ENCODE measurements at places on chromosomes 1 and 21.

- no peak for DNase-seq
Measured at GRCh38 chr21:44344541-44345183, 5.5 kb upstream of the CFAP410 start.

DNA sequence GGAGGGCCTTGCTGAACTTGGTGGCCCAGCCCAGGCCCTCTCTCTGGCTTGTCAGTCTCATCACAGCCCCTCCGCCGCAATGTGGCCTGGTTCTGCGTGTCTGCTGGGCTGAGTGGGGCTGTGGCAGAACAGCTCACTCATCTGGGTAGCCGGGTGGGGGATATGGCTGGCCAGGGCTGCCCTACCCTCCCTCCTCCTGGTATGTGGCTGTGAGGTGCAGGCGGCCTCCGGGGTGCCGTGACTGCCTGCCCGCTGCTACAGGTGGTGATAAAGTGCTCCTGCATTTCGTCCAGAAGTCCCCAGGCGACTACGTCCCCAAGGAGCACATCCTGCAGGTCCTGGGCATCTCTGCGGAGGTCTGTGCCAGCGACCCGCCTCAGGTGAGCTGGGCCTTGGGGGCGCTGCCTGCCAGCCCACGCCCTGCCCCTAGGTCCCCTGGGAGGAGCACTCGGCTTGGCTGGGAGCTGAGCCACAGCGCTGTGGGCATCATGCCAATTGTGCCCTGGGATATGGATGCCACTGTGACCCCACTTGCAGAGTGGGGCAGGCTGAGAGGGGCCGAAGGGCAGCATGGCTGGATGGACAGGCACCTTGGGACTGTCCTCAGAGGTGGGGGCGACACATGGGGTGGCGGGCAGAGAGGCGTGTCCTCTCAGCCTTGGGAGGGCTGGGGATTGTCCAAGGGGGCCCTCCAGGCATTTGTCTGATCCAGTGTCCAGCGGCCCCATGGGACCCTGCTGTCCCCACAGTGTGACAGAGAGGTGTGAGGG lies 2.3 kb downstream of the PRXL2B start:
- DNase-seq, result no peak

- DNase-seq, result no peak
Measured at GRCh38 chr21:42073145-42074099, 2.3 kb downstream of the UMODL1 start.

DNA sequence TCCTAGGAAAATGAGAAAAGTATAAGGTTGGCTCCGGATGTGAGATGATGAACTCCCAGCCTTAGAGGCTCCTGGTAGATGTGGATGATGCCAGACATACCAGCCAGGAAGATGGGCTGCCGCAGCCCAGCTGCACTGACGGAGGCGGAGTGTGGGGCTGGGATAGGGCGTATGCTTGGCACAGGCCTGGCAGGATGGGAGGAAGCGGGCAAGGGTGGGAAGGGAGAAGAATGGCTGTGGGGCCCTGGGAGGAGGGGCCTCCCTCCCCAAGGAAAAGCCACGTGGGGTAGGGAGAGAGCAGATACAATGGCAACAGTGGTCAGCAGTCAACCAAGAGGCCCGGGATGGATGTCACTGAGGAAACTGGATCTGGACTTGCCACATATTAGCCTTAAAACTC lies 41.3 kb upstream of the KIF21B start:
- no peak for DNase-seq

- no peak for DNase-seq
Measured at GRCh38 chr1:53616511-53616910, 122.5 kb downstream of the GLIS1 start.

GRCh38 chr1:21663248-21663950 lies 5.8 kb downstream of the RAP1GAP start:
- DNase-seq, result no peak

DNA sequence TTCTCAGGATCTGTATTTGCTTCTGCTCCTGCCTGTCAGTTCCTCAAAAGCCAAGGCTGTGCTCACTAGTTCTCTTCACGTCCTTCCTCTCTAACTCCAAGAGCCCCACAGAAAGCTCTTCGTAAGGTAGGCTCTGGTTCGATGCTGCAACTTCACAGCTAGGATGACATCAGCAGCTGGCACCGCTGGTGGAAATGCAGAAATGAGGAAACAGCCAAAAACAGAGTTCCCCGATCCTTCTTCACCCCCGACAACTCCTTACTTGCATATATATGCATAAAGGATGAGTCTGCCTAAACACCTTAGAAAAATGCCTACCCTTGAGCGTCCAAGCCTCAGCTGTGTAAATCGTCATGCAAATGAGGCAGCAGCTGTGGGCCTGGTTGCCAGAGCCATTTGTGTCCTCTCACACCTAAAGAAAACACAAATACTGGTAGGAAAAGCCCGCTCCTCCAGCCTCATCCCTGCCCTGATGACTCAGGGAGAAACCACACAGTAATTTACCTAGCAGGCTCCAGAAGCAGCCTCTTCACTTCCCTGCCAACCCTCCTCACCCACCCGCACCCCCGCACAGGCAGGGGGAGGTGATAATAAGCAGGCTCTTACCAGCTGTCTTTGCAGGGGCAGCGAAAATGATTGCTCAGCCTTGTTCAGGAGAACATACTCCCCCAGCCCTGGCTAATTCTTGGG lies 28.2 kb downstream of the BATF3 start:
- DNase-seq, result peak; percentile 36

DNA sequence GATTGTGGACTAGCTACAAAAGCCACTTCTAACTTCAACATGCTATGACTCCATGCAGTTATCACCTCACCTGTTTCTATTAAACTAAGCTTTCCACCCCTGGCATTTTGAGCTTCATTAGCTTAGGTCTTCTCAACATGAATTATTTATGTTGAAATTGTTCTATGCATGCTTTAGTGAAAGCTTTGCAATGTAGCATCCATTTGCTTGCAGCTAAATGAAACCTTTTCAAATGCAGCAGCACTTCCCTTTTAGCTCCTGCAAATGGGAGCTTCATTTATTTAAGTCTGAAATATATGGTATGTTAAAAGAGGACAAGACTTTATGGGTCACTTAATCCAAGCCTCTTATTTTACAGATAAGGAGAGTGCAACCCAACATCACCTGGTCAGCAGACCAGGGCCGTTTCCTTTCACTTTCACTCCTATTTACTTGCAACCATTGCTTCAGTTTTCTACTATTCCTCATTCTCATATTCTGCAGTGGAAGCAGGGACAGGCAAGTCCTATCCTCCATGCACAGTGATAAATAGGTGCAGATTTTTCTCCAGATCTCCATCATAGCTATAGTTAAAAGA lies 56.4 kb upstream of the SAMSN1 start:
- DNase-seq, result peak; percentile 47

GRCh38 chr1:176691251-176692228 lies 228.6 kb downstream of the PAPPA2 start:
- peak; percentile 38 for DNase-seq

GRCh38 chr21:36465478-36465877 lies 14.4 kb downstream of the CLDN14 start:
- no peak for DNase-seq

GRCh38 chr1:29218223-29218622 lies 12.5 kb downstream of the MECR start:
- no peak for DNase-seq

- peak; percentile 84 for DNase-seq
Measured at GRCh38 chr1:22024485-22025367, 23.3 kb downstream of the CELA3A start.

- DNase-seq, result no peak
Measured at GRCh38 chr1:219924342-219924741, 4.0 kb downstream of the SLC30A10 start.

All from spinal cord (tissue), 10 donors.